GF-D8 (cell line): ENCODE measurements at places on chromosomes 5 and 9.

DNA sequence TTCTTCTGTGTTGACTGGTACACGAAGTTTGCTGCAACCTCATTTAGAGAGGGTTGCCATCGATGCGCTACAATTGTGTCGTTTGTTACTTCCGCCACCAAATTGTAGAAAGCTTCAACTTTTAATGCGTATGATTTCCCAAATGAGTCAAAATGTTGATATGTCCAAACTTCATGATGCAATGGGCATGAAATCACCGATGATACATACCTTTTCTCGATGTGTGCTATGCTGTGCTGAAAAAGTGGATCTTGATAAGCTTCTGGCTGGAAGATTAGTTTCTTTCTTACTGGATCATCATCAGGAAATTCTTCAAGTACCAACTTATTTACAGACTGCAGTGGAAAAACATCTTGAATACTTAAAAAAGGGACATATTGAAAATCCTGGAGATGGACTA is 65.7 kb downstream of the TMEM38B start:
- no peak for DNase-seq

DNA sequence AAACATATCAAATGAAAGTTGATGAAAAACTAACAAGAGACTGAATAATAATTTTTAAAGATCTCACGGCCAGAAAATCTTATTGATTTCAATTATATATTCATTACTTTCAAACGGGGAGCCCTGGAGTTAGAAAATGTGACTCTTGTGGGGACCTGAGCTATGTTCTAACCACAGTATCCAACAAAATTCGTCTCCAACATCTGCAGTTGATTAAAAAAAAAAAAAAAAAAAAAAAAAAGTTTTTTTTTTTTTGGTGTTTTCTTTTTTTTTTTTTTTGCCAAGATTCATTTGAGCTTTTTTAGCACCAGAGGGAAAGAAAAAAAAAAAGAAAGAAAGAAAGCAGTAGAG is 144.3 kb upstream of the PIK3R1 start:
- DNase-seq: no peak

GRCh38 chr5:41932770-41933169 is 7.7 kb downstream of the FBXO4 start:
- no peak for DNase-seq

DNA sequence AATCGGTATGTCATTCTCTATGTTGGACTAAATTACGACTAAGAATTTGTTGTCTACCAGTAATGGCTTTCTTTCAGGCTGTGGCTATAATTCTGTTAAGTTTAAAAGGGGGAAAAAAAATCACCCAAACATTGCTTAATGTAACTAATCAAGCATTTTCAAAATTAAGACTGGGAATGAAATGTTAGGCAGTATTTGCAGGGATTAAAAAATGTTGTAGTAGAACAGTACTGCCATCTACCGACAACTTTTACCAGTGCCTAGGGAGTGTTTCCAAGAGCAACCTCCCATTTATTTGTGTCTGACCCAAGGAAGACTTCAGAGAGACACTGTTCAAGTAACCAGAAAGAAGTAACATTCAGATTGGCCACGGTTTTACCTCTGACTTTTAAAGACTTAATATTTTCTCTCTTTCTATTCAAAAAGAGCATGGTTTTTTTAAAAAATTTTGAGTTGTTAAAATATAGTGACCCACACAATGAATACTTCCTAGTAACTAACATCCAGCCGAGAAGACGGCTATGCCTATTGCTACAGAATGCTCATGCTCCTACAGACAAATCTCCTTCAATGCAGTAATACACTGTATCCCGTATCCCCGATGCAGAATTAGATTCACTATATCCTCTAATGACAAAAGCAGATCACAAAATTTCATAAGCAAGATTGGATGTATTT is 92.4 kb downstream of the ARL15 start:
- no peak for DNase-seq

DNA sequence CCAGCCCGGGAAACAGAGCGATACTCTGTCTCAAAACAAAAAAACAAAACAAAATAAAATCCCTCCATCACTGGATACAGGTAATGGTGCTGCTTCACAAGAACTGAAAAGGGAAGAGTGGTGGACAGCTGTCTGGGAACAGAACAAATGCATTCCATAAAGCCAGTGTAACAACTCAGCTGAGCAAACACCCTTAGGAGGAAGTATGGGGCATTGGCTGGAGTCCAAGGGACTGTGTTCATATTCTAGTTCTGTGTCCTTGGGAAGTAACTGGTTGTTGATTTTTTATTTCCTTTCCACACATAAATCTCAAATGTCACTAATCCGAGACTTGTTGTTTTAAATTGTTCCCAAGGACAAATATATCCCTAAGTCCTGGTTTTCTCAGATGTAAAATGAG is 38.3 kb downstream of the HTR1A start:
- DNase-seq: no peak

GRCh38 chr9:94068257-94068656 is 16.0 kb upstream of the PTPDC1 start:
- no peak for DNase-seq

GRCh38 chr5:122237906-122238305 is 74.1 kb upstream of the SNCAIP start:
- no peak for DNase-seq
